Osteocyte (in vitro differentiated cells): ENCODE measurements at places on chromosomes 12 and 14. TPM values are rescaled to one million over a fixed set of nuclear protein-coding genes. Genes with fewer than 3 reads are reported as not detected.

The DRAM1 gene
- total RNA-seq: 18.2 and 20.0 TPM in 2 replicates

DNA sequence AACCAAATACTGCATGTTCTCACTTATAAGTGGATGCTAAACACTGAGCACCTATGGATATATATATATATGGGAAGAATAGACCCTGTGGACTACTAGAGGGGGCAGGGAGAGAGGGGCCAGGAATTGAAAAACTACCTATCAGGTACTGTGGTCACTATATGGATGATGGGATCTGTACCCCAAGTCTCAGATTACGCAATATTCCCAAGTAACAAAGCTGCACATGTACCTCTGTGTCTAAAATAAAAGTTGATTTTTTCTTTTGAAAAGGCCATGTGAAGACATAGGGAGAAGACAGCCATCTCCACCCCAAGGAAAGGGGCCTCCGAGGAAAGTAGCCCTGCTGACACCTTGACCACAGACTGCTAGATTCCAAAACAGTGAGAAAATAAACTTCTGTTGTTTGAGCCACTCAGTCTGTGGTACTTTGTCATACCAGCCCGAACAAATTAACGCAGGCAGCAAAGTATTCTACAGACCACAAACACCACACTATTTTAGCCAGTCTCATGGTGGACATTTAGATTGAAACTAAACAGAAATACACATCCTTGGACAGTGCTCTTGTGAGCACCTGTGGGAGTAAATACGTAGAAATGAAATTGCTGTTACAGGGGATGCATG, 197.1 kb downstream of the EFCAB11 start:
- H3K4me3 ChIP-seq: no peak overlapping the region
- no peak overlapping the region for H3K27ac ChIP-seq
- DNase-seq: no peak
- H3K36me3 ChIP-seq: no peaks in the 10 kb centered on the region

DNA sequence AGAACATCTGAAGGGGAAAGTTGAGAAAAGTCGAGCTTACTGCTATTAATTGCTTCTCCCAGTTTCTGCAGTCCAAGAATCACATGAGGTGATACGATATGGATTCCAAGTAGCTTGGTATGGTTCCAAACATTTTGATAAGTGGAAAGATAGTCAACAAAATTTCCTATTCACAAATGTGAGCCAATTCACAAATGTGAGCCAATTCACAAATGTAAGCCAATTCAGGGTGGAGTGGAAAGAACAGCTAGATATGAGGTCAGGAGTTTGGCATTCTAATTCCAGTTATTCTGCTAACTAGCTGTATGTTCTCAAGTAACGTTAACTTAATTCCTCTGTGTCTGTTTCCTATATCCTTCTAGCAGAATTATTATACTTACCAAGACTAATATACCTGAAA, 37.6 kb upstream of the DHRS4 start:
- DNase-seq: no peak
- peaks cover 24% of the 10 kb centered on the region for H3K27me3 ChIP-seq
- H3K36me3 ChIP-seq: no peaks in the 10 kb centered on the region

DNA sequence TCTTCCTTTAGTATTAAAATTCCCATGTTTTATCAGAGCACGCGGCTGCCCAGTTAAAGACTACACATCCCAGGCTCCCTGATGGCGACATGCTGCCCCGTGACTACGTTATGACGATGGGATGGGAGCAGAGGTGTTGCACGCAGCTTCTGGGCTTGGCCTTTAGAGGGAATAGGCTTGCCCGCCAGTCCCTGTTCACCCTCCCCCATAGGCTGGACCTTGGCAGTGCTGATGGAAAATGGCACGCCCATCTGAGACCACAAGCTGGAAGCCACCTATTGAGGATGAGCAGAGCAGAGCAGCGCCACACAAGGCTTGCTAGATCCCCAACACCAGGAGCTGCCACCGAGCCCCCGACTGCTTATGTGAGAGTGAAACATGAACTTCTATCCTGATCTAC, 24.7 kb downstream of the TTC7B start:
- no peak overlapping the region for H3K4me3 ChIP-seq
- no peak overlapping the region for H3K27ac ChIP-seq
- peaks cover 1% of the 10 kb centered on the region for H3K36me3 ChIP-seq
- no peak for DNase-seq

- H3K4me3 ChIP-seq: no peak overlapping the region
- no peaks in the 10 kb centered on the region for H3K4me1 ChIP-seq
- H3K27ac ChIP-seq: no peak overlapping the region
- no peak for DNase-seq
These were observed 127.1 kb downstream of the FIGNL2 start for GRCh38 chr12:51721282-51721940.

- no peak overlapping the region for H3K27ac ChIP-seq
- H3K36me3 ChIP-seq: no peaks in the 10 kb centered on the region
- H3K4me1 ChIP-seq: peaks cover 38% of the 10 kb centered on the region
- H3K27me3 ChIP-seq: no peaks in the 10 kb centered on the region
- H3K4me3 ChIP-seq: no peak overlapping the region
These were observed 18.1 kb downstream of the TAMALIN start for GRCh38 chr12:52024845-52025230.

DNA sequence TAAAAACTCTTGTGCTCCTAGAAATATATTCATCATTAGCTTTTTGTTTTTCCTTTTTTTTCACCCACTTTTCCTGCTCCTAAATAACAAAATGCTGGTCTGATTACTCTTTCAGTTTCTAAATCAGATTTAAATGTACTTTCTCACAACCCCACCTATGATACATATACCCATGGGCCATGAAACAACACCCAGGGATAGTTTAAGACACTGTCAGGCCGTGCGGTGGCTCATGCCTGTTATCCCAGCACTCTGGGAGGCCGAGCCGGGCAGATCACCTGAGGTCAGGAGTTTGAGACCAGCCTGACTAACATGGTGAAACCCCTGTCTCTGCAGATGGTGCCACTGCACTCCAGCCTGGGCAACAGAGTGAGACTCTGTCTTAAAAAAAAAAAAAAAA, 1.6 kb upstream of the NUMB start:
- peak; percentile 34 for DNase-seq
- peak overlapping the region; percentile 33 for H3K4me3 ChIP-seq
- no peaks in the 10 kb centered on the region for H3K36me3 ChIP-seq
- H3K4me1 ChIP-seq: peaks cover 49% of the 10 kb centered on the region
- no peak overlapping the region for H3K27ac ChIP-seq
- no peaks in the 10 kb centered on the region for H3K27me3 ChIP-seq

- peaks cover 68% of the 10 kb centered on the region for H3K4me1 ChIP-seq
These were observed 108.1 kb upstream of the HIF1A start for GRCh38 chr14:61587081-61587713.

DNA sequence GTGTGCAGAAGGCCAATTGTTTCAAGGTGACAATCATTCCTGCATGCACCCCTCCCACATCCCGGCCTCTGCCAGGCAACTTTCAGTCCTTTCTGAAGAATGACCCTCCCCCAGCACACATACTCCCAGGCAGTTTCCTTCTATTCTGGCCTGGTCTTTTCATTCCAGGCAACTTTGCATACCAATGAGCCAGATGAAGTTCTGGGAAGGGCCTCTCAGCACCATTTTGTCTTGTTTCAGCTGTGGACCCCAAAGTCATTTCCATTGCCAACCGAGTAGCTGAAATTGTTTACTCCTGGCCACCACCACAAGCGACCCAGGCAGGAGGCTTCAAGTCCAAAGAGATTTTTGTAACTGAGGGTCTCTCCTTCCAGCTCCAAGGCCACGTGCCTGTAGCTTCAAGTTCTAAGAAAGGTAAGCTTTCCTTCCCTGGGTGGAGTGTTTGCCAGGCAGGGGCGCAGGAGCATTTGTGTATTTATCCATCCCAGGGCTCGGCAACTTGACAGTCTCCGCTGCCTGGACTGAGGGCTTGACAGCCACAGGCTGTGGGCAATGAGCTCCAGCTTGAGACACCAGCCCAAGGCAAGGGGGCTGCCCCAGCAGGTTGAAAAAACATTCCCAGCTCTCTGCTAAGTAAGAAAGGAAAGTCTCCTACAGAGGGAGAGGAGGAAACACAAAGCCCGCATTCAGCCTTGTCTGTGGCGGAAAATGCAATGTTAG, 16.4 kb downstream of the BCL2L14 start:
- H3K36me3 ChIP-seq: peaks cover 1% of the 10 kb centered on the region
- peaks cover 30% of the 10 kb centered on the region for H3K4me1 ChIP-seq
- no peaks in the 10 kb centered on the region for H3K27me3 ChIP-seq
- no peak for DNase-seq

- H3K4me1 ChIP-seq: no peaks in the 10 kb centered on the region
- H3K27ac ChIP-seq: no peak overlapping the region
- peaks cover 11% of the 10 kb centered on the region for H3K27me3 ChIP-seq
- H3K4me3 ChIP-seq: no peak overlapping the region
- no peak for DNase-seq
- no peaks in the 10 kb centered on the region for H3K36me3 ChIP-seq
These were observed 87.9 kb upstream of the AVPR1A start for GRCh38 chr12:63238892-63239291.

GRCh38 chr14:52950410-52950897, 396 bp downstream of the FERMT2 start:
- peaks cover 13% of the 10 kb centered on the region for H3K36me3 ChIP-seq
- peaks cover 58% of the 10 kb centered on the region for H3K4me1 ChIP-seq
- H3K27me3 ChIP-seq: no peaks in the 10 kb centered on the region
- H3K4me3 ChIP-seq: peak overlapping the region; percentile 85
- H3K27ac ChIP-seq: peak overlapping the region; percentile 97

DNA sequence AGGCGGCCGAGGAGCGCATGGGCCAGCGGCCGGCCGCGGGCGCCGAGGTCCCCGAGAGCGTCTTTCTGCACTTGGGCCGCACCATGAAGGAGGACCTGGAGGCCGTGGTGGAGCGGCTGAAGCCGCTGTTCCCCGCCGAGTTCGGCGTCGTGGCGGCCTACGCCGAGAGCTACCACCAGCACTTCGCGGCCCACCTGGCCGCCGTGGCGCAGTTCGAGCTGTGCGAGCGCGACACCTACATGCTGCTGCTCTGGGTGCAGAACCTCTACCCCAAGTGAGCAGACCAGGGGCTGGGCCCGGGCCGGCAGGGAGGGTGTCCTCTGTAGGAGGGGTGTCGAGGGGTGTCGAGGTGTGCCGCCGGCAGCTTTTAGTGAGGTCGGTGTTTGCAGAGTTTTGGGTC, 4.1 kb downstream of the TNFAIP2 start:
- H3K36me3 ChIP-seq: no peaks in the 10 kb centered on the region
- no peaks in the 10 kb centered on the region for H3K27me3 ChIP-seq
- peak overlapping the region; percentile 10 for H3K4me3 ChIP-seq
- no peak overlapping the region for H3K27ac ChIP-seq
